ENCODE measurements at places on chromosomes 1 and 21. TPM values are rescaled to one million over a fixed set of nuclear protein-coding genes. Genes with fewer than 3 reads are reported as not detected.

- peaks cover 11% of the 10 kb centered on the region for H3K36me3 ChIP-seq
- H3K27me3 ChIP-seq = no peaks in the 10 kb centered on the region
- DNase-seq = peak; percentile 83
Observed at GRCh38 chr1:159924025-159924790, 1.1 kb downstream of the TAGLN2 start.

GRCh38 chr1:83102630-83103071 is 896.3 kb downstream of the TTLL7 start:
- no peaks in the 10 kb centered on the region for H3K27me3 ChIP-seq
- DNase-seq = no peak
- H3K4me3 ChIP-seq = no peak overlapping the region
- no peaks in the 10 kb centered on the region for H3K36me3 ChIP-seq
- peaks cover 12% of the 10 kb centered on the region for H3K4me1 ChIP-seq

DNA sequence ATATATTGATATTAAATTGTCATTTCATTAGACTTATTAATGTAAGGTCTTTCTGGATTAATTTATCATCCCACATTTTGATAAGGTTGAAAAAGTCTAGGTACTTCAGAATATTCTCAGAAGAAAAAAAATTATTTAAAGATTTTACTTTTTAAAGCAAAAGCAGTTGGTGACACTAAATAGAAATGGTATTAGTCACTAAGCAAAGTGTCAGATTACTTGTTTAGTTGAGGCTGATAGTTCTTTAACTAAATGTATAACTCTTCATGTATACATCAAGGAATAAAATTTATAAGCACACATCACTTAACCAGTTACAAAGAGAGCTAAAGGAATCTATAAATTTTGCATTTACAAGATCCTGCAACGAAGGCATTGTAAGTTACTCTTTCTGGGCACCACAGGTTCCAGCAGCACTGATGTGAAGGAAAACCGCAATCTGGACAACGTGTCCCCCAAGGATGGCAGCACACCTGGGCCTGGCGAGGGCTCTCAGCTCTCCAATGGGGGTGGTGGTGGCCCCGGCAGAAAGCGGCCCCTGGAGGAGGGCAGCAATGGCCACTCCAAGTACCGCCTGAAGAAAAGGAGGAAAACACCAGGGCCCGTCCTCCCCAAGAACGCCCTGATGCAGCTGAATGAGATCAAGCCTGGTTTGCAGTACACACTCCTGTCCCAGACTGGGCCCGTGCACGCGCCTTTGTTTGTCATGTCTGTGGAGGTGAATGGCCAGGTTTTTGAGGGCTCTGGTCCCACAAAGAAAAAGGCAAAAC is 101.1 kb downstream of the ADARB1 start:
- DNase-seq = no peak
- no peak overlapping the region for H3K4me3 ChIP-seq
- no peaks in the 10 kb centered on the region for H3K4me1 ChIP-seq
- H3K27me3 ChIP-seq = no peaks in the 10 kb centered on the region

GRCh38 chr21:44767834-44768831 is 33.5 kb downstream of the UBE2G2 start:
- no peak overlapping the region for H3K27ac ChIP-seq
- H3K27me3 ChIP-seq = no peaks in the 10 kb centered on the region
- peaks cover 21% of the 10 kb centered on the region for H3K36me3 ChIP-seq

- H3K4me1 ChIP-seq = peaks cover 8% of the 10 kb centered on the region
- no peaks in the 10 kb centered on the region for H3K27me3 ChIP-seq
- no peak for DNase-seq
- no peak overlapping the region for H3K4me3 ChIP-seq
- H3K27ac ChIP-seq = no peak overlapping the region
Observed at GRCh38 chr1:169326956-169327268, 40.7 kb downstream of the NME7 start.

GRCh38 chr1:60134716-60135115 is 61.1 kb upstream of the C1orf87 start:
- no peak for DNase-seq
- peak overlapping the region; percentile 4 for H3K27ac ChIP-seq
- H3K4me3 ChIP-seq = no peak overlapping the region
- H3K36me3 ChIP-seq = no peaks in the 10 kb centered on the region
- peaks cover 28% of the 10 kb centered on the region for H3K4me1 ChIP-seq
- no peaks in the 10 kb centered on the region for H3K27me3 ChIP-seq

- H3K27ac ChIP-seq = no peak overlapping the region
- H3K27me3 ChIP-seq = no peaks in the 10 kb centered on the region
Observed at GRCh38 chr1:56200896-56201295, 378.5 kb downstream of the PLPP3 start.

DNA sequence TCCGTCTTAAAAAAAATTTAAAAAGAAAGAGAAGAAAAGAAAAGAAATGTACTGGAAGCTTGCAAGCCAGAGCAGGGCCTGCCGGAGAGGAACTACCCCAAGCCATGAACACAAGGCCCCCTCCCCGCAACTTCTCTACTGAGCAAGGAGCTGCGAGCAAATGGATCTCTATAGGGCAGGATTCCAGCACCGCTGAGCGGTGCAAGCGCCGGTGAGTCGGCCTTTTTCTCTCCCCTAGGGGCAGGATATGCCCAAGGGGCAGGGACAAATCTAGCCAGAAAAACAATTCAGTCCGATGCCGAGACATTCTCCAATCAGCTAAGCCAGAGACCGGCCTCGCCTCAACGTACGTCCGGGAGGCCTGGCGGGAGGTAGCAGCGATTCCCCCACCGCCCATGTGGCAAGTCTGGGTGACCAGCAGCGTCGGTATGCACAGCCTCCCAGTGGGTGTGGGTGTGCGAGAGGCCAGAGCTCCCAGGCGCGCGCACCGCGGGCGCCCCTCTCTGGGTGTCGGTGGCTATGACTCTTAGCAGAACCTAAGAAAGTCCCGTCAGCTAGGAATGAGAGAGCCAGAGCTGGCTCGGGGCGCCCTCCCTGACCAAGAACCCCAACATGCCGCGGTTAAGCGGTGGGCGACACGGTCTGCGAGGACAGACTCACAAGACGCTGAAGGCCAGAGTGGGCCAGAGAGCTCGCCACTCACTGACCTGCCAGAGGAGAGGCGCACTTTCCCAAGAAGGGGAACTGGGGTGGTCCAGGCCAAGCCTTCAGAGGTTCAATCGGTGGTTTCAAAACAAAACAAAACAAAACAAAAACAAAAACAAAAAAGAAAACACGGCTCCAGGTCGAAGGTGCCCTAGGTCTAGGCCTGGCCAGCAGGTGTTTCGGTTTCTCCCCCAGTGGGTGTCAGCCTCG is 1.9 kb downstream of the CSMD2 start:
- DNase-seq = peak; percentile 48
- no peak overlapping the region for H3K27ac ChIP-seq
- H3K36me3 ChIP-seq = no peaks in the 10 kb centered on the region
- peaks cover 25% of the 10 kb centered on the region for H3K4me1 ChIP-seq
- peak overlapping the region; percentile 73 for H3K4me3 ChIP-seq

DNA sequence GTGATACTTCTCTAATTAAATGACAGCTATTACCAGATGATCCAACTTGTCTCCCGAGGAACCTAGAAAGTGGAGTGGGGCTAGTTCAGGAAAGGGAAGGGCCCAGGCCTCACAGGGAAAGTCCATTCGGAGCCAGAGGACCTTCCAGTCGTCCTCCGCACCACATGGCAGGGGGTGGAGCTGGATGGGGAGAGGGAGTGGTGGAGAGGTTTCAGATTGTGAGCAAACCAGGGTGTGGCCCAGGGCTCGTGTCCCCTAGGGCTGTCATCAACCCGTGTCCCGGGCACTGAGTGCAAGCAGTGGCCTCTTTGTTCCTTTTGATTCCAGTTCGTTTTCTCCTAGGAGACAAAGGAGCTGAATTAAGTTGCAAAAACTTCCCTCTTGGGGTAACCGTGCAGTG is 114.9 kb downstream of the HUNK start:
- no peak overlapping the region for H3K27ac ChIP-seq
- no peaks in the 10 kb centered on the region for H3K27me3 ChIP-seq
- H3K36me3 ChIP-seq = no peaks in the 10 kb centered on the region
- no peak for DNase-seq
- H3K4me1 ChIP-seq = no peaks in the 10 kb centered on the region

- no peak overlapping the region for H3K27ac ChIP-seq
- H3K36me3 ChIP-seq = no peaks in the 10 kb centered on the region
- no peak overlapping the region for H3K4me3 ChIP-seq
- no peaks in the 10 kb centered on the region for H3K27me3 ChIP-seq
- no peak for DNase-seq
Observed at GRCh38 chr1:185722098-185722497, 12.1 kb upstream of the HMCN1 start.

- no peaks in the 10 kb centered on the region for H3K27me3 ChIP-seq
- DNase-seq = no peak
- no peaks in the 10 kb centered on the region for H3K4me1 ChIP-seq
- no peak overlapping the region for H3K27ac ChIP-seq
- H3K36me3 ChIP-seq = no peaks in the 10 kb centered on the region
Observed at GRCh38 chr1:33050221-33051076, 13.8 kb upstream of the AK2 start.

DNA sequence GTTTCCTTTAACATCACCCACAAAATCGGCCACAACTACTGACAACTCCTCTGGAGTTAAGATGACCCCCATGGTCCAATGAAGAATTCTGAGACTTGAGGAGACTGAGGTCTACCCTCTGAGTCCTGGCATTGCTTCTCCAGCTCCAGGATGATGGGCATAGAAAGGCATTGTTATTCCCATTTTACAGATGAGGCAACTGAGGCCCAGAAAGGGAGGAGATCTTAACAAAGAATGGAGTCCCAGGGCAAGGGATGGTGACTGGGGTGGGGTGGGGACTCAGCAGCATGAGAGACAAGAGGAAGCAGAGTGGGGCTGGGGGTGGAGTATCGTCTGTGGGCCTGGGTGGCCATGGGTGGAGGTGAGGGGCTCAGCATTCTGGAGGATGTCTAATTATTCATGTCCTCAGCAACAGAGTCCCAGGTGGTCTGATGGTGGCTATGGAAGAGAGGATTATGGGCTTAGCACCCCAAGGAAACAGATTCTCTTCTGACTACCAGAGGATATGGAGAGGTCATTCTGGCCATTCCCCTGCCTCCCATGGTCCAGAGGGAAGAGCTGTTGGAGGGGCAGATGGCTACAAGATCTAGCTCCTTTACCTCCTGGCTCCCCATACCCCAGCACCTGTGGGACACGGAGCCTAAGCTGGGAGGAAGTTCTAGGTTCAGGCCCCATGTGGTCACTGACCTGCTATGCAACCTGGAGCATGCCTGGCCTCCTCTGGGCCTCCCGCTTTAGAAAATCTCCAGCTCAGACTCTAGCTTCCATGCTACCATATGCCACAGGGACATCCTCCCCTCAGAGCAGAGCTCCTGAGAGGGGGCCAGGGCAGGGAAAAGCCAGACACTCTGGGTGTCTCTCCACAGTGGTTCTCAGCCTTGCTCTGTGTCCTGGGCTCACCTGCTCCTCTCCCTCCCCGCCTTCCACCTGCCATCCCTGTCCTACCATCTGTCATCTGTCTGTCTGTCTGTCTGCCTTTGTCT is 37.4 kb upstream of the DMBX1 start:
- no peaks in the 10 kb centered on the region for H3K27me3 ChIP-seq
- H3K4me3 ChIP-seq = no peak overlapping the region
- no peaks in the 10 kb centered on the region for H3K36me3 ChIP-seq
- H3K27ac ChIP-seq = no peak overlapping the region
- DNase-seq = no peak

DNA sequence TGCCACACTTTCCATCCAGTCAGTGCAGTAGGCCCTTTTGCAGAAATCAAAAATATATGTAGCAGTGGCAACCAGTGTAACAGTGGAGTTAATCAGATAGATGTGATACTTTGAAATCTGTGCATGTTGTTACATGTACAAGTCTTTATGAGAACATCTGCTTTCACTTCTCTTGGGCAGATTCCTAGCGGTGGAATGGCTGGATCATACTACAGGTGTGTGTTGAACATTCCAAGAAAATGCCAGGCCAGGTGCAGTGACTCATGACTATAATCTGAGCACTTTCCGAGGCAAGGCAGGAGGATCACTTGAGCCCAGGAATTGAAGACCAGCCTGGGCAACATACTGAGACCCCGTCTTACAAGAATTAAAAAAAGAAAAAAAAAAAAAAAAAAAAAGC is 55.3 kb downstream of the GNB1 start:
- H3K36me3 ChIP-seq = no peaks in the 10 kb centered on the region
- H3K4me3 ChIP-seq = no peak overlapping the region
- H3K27me3 ChIP-seq = no peaks in the 10 kb centered on the region
- H3K4me1 ChIP-seq = peaks cover 11% of the 10 kb centered on the region

DNA sequence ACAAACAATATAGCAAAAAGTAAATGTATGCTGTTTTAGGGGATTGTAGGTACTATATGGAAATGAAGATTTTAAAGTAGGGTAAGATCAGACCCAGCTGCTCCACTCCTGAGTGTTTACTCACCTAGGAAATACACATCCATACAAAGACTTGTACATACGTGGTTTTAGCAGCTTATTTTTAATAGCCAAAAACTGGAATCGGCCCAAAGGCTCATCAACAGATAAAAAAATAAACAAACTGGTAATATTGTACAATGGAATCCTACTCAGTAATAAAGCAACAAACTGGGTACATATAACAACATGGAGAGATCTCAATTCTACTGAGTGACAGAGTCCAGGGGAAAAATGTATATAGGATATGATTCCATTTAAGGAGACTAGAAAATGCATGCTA is 179.2 kb upstream of the TMEM51 start:
- H3K4me1 ChIP-seq = peaks cover 24% of the 10 kb centered on the region
- peak overlapping the region; percentile 80 for H3K27ac ChIP-seq
- no peak for DNase-seq
- H3K27me3 ChIP-seq = no peaks in the 10 kb centered on the region
- no peaks in the 10 kb centered on the region for H3K36me3 ChIP-seq
- no peak overlapping the region for H3K4me3 ChIP-seq

DNA sequence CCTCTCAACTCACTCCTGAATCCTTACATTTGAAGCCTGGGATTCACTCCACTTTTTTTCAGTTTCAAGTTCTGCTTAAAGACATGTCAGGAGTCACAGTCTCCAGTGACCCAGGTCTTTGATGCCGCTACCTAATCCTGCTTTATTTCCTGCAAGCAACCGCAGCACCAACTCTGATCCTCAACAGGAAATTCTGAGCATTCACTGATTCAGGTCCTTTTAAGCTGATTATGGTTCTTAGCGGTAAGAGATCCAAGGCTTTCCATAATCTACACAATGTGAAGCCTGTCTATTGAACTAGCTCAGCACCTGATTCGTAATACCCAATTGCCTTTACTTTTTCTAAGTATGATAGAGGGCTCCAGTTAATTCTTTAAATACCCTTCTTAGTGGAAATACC is 43.7 kb upstream of the PIGC start:
- H3K36me3 ChIP-seq = no peaks in the 10 kb centered on the region
- DNase-seq = no peak
- H3K4me3 ChIP-seq = no peak overlapping the region
- no peak overlapping the region for H3K27ac ChIP-seq

Gene PDPN
- total RNA-seq = 13.8 TPM

Gene MYBPHL
- total RNA-seq = 1.1 TPM

Gene H3-3A
- total RNA-seq = 258 TPM

Gene LAX1
- total RNA-seq = 0.99 TPM

Gene APOBEC4
- not detected for total RNA-seq

Gene OR2G6
- not detected for total RNA-seq

Gene SMG7
- total RNA-seq = 29.8 TPM

Gene PEAR1
- 34.9 TPM for total RNA-seq

Gene LMX1A
- 0.68 TPM for total RNA-seq

All from thoracic aorta (tissue), 2 donors.